ENCODE measurements at places on chromosomes 2 and 18. TPM values are rescaled to one million over a fixed set of nuclear protein-coding genes. Genes with fewer than 3 reads are reported as not detected.

The SLC16A14 gene
- total RNA-seq: 3.5 TPM

The RSAD2 gene
- not detected for total RNA-seq

The RGPD3 gene
- total RNA-seq: 0.18 TPM

The SERPINB12 gene
- total RNA-seq: not detected

The MYO7B gene
- total RNA-seq: under 0.01 TPM

The RAX gene
- total RNA-seq: not detected

The CWC22 gene
- total RNA-seq: 12.1 TPM

The HOXD10 gene
- total RNA-seq: 2.0 TPM

The SCN3A gene
- total RNA-seq: not detected

The ITPRIPL1 gene
- 1.4 TPM for total RNA-seq

The RPS27A gene
- 1,638 TPM for total RNA-seq

The ZBTB14 gene
- 7.8 TPM for total RNA-seq

The COBLL1 gene
- 1.4 TPM for total RNA-seq

The CERS6 gene
- 10.5 TPM for total RNA-seq

The SCYGR7 gene
- total RNA-seq: not detected

The CNNM3 gene
- total RNA-seq: 3.9 TPM

The SLC4A5 gene
- total RNA-seq: not detected

The FEV gene
- not detected for total RNA-seq

The C2orf78 gene
- not detected for total RNA-seq

The COL4A4 gene
- total RNA-seq: not detected

The KIF1A gene
- total RNA-seq: not detected

The DNAH6 gene
- 0.29 TPM for total RNA-seq

The RGPD8 gene
- 1.8 TPM for total RNA-seq

The ATAD2B gene
- 2.8 TPM for total RNA-seq

The LAMA1 gene
- total RNA-seq: 21.6 TPM

The UGT1A4 gene
- not detected for total RNA-seq

The MBOAT2 gene
- total RNA-seq: 31.1 TPM

The APCDD1 gene
- total RNA-seq: not detected

The PLGLB2 gene
- not detected for total RNA-seq

The LRATD1 gene
- 3.5 TPM for total RNA-seq

The DPYSL5 gene
- not detected for total RNA-seq

The ARHGAP15 gene
- not detected for total RNA-seq

The CYP1B1 gene
- 30.0 TPM for total RNA-seq

The HTR2B gene
- 6.4 TPM for total RNA-seq

The RHOB gene
- total RNA-seq: 174 TPM

The AQP12B gene
- not detected for total RNA-seq

The SH3RF3 gene
- total RNA-seq: 15.9 TPM

The ELOA2 gene
- total RNA-seq: not detected

The PMAIP1 gene
- total RNA-seq: 30.0 TPM

The STAM2 gene
- total RNA-seq: 31.7 TPM

The METTL8 gene
- 33.0 TPM for total RNA-seq

The CD207 gene
- total RNA-seq: not detected

The FOXD4L1 gene
- total RNA-seq: not detected

The ZSWIM2 gene
- total RNA-seq: not detected

The ALPI gene
- total RNA-seq: not detected

The PLGLB1 gene
- not detected for total RNA-seq

The HOXD4 gene
- total RNA-seq: 0.18 TPM

The TUBA4B gene
- total RNA-seq: not detected

The LYG1 gene
- 1.1 TPM for total RNA-seq

The PDCD1 gene
- total RNA-seq: not detected

The DNAJC27 gene
- 2.0 TPM for total RNA-seq

The TSPYL6 gene
- not detected for total RNA-seq

The HADHB gene
- 95.7 TPM for total RNA-seq

The BMP10 gene
- not detected for total RNA-seq

The KCNIP3 gene
- 4.6 TPM for total RNA-seq

The C1QL2 gene
- not detected for total RNA-seq

The OTOS gene
- total RNA-seq: not detected

The PLA2R1 gene
- 5.1 TPM for total RNA-seq

The XIRP2 gene
- not detected for total RNA-seq

Measured in myometrial cell (primary cell).